ENCODE measurements at places on chromosomes 1 and 21. TPM values are rescaled to one million over a fixed set of nuclear protein-coding genes. Genes with fewer than 3 reads are reported as not detected.

DNA sequence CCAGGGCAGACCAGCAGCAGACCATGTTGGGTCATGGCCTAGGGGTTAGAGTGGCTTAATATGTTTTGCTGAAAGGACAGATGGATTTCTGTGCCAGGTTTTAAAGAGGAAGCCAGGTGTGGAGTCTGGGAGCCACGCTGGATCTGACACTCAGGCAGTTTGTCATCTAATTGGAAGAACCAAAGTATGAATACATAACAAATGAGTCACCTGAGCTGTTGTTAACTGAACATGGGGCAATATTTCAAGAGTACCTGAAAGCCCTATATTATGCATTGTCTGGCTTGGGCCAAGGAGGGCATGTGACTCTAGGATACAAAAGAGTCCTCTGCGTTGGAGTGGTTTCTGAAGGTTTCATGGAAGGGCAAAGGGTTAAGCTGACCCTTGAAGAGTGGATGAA, 70.6 kb downstream of the LMO4 start:
- DNase-seq: peak; percentile 70

OR2G6 gene
- total RNA-seq: not detected

AUNIP gene
- total RNA-seq: 9.1 TPM

- DNase-seq: no peak
Measured at GRCh38 chr1:912740-913301, 10.9 kb upstream of the SAMD11 start.

GRCh38 chr1:116153692-116154031, 42.5 kb downstream of the MAB21L3 start:
- no peak for DNase-seq

GRCh38 chr1:184429335-184429734, 42.5 kb downstream of the C1orf21 start:
- DNase-seq: no peak

C1QA gene
- total RNA-seq: not detected

GRCh38 chr1:66445492-66446181, 88.3 kb upstream of the SGIP1 start:
- no peak for DNase-seq

Data from M059J (cell line).